ENCODE measurements at places on chromosomes 4 and X.

GRCh38 chr4:152185786-152186550, 349.9 kb downstream of the FBXW7 start:
- DNase-seq: no peak

GRCh38 chr4:138736362-138736761, 279.2 kb upstream of the NOCT start:
- DNase-seq: no peak

DNA sequence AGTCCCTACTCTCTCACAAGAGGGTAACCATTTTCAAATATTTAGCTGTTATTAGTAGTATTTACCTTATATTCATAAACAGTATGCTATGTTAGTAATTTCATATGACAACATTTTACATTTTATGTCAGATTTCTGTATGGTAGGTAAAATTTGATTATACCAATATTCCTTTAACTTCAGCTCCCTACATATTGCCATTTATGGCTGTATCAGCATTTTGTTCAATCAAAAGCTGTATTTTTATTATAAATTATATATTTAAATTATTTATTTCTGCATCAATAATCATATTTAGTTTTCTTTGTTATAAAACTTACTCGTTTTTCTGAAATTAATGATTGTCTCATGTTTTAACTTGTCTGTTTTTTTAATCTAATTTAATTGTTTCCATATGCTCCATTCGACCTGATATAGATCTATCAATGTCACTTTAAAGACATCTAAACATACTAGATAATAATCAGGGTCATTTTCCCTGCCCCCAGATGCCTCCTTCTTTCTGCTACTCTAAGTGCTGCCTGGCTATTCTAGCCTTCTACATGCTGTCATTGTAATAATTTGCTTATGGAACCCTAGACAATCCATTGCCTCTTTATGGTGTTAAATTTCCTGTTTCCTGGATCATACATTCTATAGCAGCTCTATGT, 1976.7 kb upstream of the ADGRL3 start:
- no peak for DNase-seq

DNA sequence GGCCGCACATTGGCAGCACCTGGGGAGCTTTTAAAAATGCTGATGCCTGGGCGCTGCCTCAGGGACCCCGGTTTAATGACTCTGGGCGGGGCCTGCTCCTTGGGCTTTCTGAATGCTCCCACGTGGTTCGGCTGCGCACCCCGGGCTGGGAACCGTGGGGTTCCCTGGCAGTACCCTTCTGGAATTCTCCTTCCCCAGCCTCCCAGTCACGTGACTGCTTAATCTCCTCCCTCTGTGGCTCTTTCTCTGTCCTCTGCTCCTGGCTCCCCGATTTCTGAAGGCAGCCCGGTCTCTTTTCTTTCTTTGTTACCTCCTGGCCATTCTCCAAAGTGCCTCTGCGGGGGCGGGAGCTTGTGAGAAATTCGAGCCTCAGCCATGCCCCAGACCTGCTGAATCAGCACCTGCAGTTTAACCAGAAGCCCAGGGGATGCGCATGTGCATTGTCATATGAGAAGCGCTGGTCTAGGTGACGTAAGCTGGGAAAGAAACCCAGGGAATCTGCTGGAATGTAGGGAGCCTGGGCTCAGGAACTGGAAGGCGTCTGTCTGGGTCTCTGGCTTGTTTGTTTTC, 16.6 kb downstream of the CLCN4 start:
- no peak for DNase-seq

GRCh38 chrX:24423960-24424359, 41.1 kb upstream of the PDK3 start:
- no peak for DNase-seq
